CD4-positive, alpha-beta T cell treated with Interferon gamma for 1 hour (primary cell): ENCODE measurements at places on chromosomes 5 and 9.

DNA sequence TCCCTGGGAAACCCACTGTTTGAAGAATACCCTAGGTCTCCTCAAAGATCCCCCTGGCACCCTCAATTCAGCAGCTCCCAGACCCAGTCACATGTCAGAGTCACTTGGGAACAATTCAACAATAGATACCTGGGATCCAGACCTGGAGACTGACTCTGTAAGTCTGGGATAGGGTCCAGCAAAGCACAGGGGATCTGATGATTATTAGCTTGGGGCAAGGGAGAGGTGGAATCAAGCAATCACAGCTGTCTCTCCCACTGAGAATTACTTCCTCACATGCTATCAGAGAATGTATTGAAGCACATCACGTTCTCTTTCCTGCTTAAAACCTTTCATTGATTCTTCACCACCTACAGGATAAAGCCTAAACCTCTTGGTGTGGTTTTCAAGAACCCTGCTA is 5.9 kb downstream of the FAM193B start:
- DNase-seq, result no peak

DNA sequence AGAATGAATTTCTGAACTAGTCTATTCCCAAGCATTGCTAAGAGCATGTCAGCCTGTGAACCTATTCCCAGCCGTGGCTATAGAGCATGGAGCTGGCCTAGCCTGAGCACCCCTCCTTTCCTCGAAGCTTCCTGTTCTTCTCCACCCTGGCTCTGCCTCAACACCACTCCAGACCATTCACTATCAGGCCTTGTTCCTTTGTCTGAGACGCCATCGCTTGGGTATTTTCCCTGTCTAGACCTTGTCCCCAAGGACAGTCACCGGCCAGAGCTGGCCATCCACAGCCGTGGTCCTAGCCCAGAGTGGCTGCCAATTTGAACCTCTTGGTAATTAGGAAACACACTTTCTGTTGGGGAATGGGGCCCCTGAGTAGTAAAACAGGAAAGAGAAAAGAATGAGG is 105.8 kb downstream of the LIFR start:
- DNase-seq, result no peak

DNA sequence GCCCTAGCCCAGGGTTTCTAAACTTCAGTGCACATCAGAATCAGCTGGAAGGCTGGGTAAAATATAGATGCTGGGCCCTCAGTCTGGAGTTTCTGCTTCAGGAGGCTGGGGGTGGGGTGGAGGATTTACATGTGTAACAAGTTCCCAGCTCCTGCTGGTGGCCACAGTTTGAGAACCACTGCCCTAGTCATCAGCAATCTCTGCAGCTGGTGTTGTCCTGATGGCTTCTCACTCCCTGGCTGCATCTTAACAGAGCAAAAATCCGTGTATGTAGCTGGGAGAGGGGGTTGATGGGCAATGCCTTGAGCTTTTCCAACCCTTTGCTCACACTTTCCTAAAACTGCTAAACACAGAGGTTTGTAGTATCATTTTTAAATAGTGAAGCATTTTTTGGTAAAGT is 186.0 kb upstream of the KLF9 start:
- no peak for DNase-seq

DNA sequence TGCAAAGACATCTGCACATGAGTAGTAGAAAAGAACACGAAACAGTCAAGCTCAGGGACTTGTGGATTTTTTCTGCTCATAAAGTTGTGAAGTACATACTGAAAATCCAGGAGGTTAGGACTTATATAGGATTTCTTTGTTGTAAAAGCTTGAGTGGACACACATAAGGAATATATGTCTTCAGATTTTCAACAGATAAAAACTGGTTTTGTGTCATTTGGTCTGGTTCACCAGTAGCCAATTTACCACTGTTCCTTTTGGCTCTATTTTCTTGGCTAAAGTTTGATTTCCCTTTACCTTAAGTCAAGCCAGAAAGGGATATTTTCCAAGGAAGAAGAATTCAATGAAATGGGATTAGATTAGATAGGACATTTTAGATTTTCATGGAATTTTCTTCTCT is 204.3 kb downstream of the NR3C1 start:
- DNase-seq, result no peak
